Astrocyte of the spinal cord (primary cell): ENCODE measurements at places on chromosomes 16 and 17.

DNA sequence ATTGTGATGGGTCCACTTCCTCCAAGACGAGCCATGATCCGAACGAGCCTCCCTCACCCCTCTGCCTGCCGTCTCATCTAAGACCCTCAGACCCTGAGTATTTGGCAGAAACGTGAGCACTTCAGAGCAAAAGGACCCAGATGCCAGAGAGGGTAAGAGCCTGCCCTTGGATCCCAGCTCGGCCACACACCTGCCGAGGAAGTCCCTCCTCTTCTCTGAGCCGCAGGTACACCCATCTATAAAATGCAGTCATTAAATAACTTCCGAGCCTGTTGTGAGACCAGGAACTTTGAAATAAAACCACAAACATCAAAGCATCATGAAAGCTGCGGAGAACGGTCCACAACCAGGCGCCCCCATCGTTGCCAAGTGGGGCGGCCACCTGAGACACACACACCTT, 64.8 kb upstream of the DOC2B start:
- no peak for DNase-seq

DNA sequence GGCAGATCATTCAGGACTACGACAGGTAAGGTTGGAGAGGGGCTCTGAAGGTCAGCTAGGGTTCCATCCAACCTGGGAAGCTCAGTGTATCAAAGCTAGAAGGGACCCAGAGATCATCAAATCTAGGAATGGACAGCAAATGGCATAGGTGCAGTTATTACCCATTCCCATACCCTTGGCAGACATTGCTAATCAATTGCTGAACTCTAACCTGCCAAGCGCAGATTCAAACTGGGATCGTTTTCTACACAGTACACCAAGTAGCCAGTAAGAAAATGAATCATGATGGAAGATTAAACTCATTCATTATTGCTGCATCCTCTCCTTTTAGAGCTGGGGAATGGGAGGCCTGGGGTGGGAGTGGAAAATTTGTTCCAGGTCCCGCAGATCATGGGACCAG, 33.6 kb downstream of the CPNE2 start:
- no peak for DNase-seq

DNA sequence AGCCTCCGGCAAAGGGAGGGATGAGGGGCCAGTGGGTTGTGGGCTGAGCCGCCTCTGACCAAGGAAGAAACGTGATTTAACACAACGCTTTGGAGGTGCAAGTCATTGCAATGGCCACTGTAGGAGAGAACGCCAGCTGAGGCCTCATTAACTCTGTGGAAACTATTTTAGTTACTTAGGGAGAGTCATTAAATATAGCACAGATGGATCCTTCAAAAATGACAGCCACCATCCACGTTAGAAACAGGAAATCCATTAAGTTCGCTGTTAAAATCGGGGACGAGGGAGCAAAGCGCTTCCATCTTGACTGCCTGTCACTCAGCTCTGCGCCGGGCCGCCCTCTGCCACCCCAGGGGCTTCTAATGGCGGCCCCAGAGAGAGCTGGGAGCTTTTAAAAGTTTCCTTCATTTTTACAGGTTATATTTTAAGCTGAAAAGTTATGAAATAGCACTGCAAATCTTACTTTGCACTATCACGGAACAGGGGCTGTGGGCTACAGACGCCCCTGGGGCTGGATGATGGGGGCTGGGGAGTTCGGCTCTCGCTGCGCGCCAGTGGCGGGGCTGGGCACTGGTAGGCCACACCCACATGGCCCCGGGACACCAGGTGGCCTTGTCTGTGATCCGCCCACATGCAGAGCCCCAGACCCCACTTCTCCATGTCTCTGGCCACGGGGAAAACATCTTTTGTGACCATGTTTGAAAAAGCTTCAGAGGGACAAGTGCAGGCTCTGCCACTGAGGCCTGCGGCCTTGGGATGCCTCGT, 54.6 kb downstream of the LMF1 start:
- no peak for DNase-seq

DNA sequence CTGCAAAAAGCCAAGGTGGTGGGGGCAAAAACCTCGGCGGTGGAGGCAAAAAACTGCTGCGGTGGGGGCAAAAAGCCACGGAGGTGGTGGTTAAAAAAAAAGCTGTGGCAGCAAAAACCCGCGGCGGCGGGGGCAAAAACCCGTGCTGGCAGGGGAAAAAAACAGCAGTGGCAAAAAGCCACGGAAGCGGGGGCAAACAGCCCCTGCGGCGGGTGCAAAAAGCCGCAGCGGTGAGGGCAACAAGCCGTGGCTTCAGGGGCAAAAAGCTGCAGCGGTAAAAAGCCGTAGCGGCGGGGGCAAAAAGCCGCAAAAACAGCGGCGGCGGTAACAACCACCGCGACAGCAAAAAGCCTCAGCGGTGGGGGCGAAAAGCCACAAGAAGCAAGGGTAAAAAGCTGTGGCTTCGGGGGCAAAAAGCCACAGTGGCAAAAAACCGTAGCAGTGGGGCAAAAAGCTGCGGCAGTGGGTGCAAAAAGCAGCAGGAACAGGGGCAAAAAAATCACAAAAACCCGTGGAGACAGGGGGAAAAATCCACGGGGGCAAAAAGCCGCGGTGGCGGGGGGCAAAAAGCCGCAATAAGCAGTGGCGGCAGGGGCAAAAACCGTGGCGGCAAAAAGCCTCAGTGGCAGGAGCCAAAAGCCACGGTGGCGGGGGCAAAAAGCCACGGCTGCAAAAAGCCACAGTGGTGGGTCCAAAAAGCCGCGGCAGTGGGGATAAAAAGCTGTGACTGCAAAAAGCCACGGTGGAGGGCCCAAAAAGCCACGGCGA, 193.7 kb downstream of the SHCBP1 start:
- no peak for DNase-seq
